ENCODE measurements at places on chromosomes 2 and 18.

- DNase-seq, result no peak
These were observed 7.2 kb downstream of the SLC30A3 start for GRCh38 chr2:27255660-27256059.

GRCh38 chr2:239544918-239545465, 144.2 kb upstream of the HDAC4 start:
- DNase-seq, result no peak

DNA sequence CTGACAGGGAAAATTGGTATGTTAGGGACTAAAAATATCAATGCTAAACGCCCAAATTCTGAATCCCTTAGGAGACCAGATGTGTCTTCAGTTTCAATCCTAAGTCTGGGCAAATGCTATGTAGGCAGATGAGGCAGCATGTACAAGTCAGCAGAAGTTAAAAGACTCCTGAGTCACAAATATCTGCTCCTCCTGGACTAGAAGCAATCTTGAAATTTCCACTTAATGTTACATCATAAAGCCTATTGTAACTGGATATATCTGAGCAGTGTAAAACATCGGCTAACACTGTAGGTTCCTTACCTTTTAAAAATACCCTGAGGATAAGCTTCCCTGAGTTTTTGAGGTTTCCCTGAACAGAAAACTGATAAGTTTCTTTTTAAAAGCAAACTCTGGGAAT, 1087.6 kb upstream of the PIK3C3 start:
- DNase-seq, result no peak

GRCh38 chr2:157876786-157877138, 632 bp upstream of the ACVR1 start:
- DNase-seq, result no peak

GRCh38 chr2:46157966-46158310, 139.3 kb upstream of the EPAS1 start:
- DNase-seq, result no peak

DNA sequence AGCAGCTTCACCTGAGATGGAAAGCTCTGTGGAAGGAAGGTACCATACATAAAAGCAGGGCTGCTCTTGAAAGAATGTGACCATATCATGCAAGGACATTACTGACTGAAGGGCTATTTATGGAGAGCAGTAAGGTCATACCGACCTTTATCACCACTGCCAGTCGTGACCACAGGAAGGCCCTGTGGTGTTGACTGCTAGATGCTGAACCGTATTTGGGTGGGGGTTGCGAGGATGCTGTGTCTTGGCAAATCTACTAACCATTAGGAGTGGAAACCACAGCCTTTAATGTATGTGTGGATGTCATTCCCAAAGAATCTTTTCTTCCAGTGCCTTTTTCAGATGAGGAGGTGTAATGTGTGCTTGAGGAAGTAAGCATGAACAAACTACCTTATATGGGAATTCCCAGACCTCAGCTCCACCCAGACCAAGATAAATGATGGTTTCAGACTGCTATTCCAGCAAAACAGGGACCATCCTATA, 60.8 kb downstream of the LIMS1 start:
- DNase-seq, result no peak

- no peak for DNase-seq
These were observed 28.2 kb downstream of the LAMA1 start for GRCh38 chr18:7089369-7089768.

DNA sequence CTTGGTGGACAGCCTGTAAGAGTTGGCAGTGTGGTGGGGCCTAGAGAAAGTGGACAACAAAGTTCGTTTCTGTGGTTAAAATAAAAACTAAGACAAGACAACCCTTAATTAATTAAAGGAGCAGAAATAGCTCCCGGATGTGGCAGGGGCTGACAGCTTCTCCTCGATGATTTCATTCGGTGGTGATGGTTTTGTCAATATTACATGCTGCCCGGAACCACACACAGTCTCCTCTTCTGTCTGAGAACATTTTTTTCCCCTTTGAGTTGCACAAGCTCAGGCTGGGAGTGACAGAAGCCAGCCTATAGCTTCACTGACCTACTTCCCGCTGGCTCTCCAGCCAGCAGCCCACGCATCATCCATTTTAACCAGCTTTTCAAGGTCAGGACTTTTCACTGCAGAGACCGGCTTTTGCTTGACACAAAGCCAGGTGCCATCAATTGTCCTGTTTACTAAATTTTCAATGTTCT, 378.8 kb downstream of the SLC4A3 start:
- no peak for DNase-seq

DNA sequence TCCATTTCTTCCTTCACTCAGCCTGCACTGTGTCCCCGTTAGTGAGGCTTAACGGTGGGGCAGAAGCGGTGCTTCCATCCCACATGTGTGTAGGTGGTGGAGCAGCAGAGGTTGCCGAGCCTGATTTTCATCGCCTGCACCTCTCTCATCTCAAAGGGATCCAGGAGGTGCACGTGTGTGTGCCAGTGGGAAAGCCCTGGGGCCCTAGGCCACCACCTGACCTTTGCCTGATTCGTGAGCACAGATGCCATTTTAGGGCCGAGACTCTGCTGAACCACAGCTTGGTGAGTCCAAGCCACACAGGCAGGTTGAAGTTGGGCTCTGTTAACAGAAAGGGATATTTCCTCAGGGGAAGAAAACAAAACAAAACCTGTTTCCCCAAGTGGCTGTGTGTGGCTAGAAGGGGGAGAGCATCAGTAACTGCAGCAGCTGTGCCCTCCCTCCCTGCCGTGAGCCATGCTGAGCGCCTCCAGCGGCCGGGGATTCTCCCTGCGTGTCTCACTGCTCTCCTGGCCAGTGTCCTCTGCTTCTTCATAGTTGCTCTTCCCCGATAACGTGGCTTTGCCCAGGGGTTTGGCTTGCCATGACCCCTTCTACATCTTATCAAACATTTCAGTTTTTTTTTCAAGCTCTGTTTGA, 81.5 kb downstream of the MAPRE2 start:
- DNase-seq, result peak; percentile 33

GRCh38 chr2:65722028-65722778, 289.8 kb upstream of the SPRED2 start:
- DNase-seq, result no peak

All from hematopoietic multipotent progenitor cell treated with erythropoietin and hydrocortisone succinate and interleukin-3 and kit ligand, for 15 days (in vitro differentiated cells).